ENCODE measurements at places on chromosomes 2 and 18.

DNA sequence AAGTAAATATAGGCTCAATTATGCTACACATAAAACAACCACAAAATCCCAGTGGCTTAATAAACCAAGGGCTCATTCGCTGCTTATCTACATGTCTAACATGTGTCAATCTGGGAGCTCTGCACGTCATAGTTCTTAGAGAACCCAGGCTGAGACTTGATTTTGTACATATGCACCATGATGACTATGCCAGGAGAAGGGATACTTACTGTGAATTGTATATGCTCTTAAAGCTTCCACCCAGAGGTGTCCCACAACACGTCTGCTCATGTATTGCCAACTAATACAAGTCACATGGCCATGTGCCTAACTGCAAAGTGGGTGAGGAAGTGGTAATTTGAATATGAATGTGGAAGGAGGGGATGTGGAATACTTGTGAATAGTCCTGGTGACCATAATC is 262.1 kb downstream of the CPS1 start:
- no peak for DNase-seq

DNA sequence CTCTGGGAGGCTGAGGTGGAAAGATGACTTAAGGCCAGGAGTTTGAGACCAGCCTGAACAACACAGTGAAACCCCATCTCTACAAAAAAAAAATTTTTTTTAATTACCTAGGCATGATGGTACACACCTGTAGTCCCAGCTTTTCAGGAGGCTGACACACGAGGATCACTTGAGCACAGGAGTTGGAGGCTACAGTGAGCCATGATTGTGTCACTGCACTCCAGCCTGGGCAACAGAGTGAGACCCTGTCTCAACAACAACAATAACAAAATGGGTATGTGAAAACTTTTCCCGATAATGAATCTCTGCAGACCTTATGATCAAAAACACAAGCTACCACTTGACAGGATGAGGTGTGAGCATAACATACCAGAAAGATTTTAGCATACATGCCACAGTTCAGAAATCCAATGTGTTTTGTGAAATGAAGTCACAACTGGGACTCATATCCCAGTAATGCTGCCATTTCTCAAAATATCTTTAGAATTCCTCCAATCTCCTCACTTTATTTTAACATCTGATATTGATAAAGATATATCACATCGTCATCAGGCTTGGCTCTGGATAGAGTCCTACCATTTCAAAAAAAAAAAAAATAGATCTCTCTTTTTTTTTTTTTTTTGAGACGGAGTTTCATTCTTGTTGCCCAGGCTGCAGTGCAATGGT is 74.0 kb upstream of the PELI1 start:
- DNase-seq: no peak

- no peak for DNase-seq
These were observed 27.0 kb downstream of the RBKS start for GRCh38 chr2:27863146-27863545.

GRCh38 chr18:80178935-80179818 is 68.1 kb downstream of the PARD6G start:
- no peak for DNase-seq

DNA sequence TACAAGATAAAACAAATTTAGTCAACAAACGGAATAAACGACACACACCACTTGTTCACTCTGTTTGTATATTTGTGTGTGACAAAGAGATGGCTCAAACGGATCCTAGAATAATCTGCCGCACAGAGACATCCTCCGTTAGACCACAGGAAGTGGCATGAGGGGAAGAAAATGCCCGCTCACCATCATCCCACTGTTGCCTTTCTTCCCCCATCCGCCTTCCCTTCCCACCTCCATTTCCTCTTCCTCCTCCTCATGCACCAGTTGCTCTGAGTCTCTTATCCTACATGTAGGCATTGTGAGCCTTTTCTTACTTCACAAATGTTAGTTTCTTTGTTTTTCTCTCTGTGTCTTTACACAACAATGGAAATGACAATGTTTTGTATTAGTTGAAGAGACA is 228.5 kb upstream of the SMIM21 start:
- no peak for DNase-seq

GRCh38 chr2:73896362-73897239 is 3.8 kb downstream of the ACTG2 start:
- no peak for DNase-seq

DNA sequence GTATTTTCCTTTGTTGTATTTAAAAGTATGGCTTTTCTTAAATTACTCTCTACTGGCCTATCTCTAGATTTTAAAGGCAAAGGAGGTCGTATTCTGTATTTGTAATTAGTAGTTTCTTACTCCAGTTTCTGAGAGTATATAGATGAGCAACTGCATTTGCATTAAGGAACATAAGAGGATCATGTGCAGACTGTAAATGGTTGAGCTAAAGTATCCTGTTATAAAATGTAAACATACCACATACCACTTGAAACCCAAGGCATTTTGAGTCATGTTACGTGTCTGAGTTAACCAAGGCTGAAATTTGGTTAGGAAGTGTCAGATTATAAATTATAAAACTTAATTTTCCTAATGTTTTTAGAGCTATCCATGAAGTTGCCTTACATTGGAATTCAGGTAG is 76.3 kb downstream of the GPD2 start:
- no peak for DNase-seq

DNA sequence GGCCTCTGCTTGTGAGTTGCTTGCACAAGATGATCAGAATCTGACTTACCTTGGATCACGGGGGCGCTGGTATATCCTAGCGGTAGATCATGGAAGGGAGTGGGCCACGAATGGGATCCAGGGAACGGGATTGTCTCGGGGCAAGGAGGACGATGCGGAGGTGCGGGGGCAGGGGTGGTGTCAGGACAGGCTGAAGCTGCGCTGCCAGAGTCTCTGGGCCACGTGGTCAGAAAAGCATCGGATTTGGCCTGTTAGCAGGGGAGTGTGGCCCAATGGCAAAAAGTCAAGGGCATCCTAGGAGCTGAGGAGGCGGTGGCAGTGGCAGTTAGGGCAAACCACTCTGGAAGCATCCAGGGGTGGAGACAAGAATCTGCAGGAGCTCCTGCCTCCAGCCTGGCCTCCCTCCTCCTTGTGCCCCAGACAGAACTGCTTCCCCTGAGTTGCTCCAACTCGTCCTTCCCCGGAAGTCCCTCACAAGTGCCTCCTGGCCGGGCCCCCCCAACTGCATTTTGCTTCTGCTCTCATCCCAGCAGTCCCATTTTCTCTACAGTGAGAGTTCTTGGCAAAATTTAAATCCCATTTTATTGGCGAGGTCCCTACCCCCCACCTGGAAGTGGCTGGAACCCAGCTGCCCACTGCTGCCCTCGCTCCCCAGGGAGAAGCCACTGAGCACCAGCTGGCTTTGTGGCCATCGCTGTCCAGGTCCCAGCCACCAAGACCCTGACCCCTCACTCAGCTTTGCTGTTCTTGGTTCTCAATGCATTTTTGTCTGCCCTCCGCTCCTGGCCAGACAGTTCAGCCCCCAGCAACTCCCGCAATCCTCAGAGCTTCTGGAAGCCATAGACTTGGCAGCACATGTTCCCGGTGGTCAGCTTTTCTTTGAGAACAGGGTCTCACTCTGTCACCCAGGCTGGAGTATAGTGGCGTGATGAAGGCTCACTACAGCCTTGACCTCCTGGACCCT is 5.6 kb upstream of the CCDC74B start:
- DNase-seq: no peak

DNA sequence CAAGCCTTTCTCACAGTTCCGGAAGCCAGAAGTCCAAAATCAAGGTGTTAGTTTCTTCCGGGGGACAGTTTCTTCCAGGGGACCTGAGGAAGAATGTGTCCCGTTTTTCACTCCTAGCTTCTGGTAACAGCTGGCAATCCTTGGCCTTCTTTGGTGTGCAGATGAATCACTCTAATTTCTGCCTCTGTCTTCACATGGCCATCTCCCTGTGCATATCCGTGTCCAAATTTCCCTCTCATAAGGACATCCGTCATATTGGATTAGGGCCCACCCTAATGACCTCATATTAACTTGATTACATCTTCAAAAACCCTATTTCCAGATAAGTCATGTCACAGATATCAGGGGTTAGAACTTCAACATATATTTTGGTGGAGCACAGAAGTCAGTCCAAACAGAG is 141.4 kb downstream of the ZEB2 start:
- DNase-seq: no peak
